ENCODE measurements at places on chromosomes 3 and 15. TPM values are rescaled to one million over a fixed set of nuclear protein-coding genes. Genes with fewer than 3 reads are reported as not detected.

DNA sequence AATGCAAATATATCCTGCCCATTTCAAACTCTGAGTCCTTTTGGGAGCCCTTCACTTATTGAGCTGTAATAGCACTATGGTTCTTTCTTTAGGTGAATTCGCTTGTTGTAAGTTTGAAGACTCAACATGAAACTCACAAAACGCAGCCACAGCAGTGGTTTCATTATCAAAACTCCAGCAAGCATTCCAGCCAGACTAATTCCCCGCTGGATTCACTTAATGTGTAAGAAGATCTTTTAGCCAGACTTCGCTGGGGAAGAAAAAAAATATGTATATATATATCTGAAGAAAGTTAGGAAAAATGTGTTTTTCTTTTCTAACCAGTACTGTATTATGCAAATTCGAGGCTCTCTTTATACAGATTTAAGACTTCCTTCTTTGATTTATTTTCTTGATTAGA lies 241.1 kb downstream of the WNT5A start:
- no peak for DNase-seq

- DNase-seq, result peak; percentile 46
Observed at GRCh38 chr3:96813820-96814650, at the start of gene EPHA6. Gene EPHA6, plus strand, starts transcription at chr3:96814594.

DNA sequence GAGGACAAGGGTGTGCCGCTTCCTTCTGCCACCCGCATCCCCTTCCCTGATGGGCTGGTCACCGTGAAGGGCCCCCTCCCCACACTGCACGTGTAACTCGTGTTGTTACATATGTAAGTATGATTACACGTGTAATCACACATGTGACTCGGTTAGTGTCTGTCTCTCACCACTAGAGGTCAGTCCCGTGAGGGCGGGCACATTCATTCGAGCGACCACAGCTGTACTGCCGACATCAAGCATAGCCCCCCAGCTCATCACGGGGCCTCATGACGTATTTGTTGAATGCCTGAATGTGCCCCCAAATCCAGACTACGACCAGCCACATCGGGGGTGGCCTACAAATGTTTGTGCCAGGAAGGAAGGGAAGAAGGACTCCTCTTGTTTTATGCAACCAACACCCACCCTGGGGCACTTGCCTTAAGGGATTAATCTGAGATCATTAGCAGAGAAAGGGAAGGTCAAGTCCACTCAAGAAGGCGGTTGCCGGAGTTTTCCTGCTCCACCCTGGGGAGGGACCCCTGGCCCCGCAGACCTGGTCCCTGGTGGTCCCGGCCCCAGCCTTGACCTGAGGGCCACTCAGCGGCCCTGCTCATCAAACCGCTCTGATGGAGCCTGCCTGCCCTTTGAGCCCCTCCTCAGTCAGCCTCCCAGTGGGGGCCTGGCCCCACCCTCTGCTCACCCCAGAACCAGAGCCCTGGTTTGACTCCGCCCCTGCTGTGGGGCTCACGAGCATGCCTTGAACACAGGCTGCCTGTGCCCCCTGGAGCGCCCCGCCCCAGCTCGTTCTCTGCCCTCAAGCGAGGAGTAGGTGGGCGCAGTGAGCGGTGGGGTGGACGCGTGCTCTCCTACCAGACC lies 52.8 kb downstream of the RGMA start:
- no peak for DNase-seq

GRCh38 chr3:197547306-197548011 lies 8.3 kb downstream of the BDH1 start:
- no peak for DNase-seq

Gene FEZF2
- total RNA-seq, result 15.0 TPM

Gene NR2F2
- total RNA-seq, result 4.1 TPM

DNA sequence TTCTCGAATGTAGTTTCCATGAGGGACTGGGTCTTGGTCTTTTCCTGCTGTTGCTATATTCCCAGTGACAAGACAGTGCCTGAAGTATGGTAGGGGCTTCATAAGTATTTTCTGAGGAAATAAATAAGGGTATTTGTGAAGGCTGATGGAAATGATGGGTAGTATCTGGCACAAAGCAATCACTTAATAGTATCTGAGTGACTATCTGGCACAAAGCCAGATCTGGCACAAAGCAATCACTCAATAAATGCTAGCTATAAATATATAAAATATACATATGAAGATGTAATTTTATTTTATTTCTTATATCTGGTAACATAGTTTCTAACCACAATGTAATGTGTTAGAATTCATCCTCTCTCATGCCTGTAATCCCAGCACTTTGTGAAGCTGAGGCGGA lies 20.7 kb upstream of the PROK2 start:
- DNase-seq, result no peak

- DNase-seq, result no peak
Observed at GRCh38 chr3:131922356-131922755, 112.5 kb downstream of the CPNE4 start.

Gene ISLR
- total RNA-seq, result 8.9 TPM

DNA sequence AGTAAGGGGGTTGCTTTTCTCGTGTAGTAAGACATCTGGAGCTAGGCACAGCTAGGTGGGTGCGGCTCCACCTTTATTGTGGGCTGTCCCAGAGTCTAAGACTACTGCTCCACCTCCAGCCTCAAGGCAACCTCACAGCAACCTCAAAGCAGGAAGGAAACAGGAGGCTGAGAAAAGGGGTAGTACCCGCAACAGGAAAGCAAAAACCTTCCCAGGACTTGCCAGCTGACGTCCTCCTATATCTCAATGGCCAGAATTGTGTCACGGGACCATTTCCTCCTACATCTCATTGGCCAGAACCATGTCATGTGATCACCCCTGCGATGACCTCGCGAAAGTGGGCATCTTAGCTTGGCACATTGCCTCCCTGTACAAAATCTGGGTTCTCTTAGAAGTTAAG lies 4.3 kb upstream of the GPR160 start:
- DNase-seq, result no peak

DNA sequence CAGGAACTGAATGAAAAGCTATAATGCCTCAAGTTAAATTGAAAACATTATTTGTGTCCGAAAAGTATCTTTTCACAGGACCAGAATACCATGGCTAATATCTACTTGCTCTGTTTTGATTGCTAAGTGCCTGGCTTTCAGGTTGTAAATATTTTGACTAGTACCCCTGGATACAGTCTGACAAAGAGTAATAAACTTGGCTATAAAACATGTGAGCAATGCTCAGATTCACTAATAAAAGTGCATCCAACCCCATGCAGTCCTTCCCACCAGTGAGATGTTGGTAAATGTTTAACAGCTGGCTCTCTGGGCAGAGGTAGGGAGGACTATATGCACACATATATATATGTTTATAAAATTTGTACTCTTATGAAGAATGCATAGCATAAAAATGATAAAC lies 281.8 kb upstream of the TGFBR2 start:
- DNase-seq, result no peak

GRCh38 chr3:82939491-82940097 lies 1178.1 kb upstream of the GBE1 start:
- no peak for DNase-seq

- no peak for DNase-seq
Observed at GRCh38 chr3:19022546-19022945, 125.8 kb upstream of the KCNH8 start.

GRCh38 chr3:195140816-195141793 lies 129.9 kb downstream of the XXYLT1 start:
- no peak for DNase-seq

Gene GMPPB
- 10.6 TPM for total RNA-seq

Gene RBP2
- total RNA-seq, result not detected

- DNase-seq, result no peak
Observed at GRCh38 chr3:158460926-158461325, 110.1 kb upstream of the MLF1 start.

Gene PRSS50
- total RNA-seq, result 0.31 TPM

- DNase-seq, result peak; percentile 35
Observed at GRCh38 chr15:44775953-44776352, 39.6 kb downstream of the TRIM69 start.

Data from occipital lobe (tissue), 3 donors.